ENCODE measurements at places on chromosomes 7 and 10.

DNA sequence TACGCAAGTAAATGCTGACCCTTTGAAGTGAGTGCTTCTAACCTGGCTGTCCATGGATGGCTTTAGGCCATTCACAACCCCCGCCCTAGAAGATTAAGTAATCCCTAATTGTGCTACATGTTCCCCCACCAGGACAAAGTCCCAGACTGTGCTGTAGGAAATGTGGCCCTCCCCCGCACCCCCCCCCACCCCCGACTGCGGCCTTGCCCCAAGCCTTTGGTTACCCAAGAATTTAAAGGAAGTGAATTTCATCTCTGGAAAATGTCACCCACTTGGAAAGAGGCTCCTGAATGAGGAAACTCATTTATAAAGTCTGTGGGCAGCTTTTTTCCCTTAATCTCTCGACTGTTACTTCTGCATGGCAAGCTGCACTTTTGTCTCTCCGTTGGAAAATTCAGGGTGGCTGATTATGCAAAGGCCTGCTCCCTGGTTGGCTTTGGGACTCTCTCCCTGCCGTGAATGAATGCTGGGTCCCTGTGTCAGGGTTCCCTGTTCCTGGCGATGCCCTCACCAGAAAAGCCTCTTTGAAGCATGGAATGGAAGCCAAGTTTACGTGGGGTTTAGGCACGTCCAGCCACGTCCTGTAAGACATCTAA is 31.4 kb upstream of the AQP1 start:
- no peak for DNase-seq

GRCh38 chr10:27541796-27542729 is 38.0 kb downstream of the RAB18 start:
- DNase-seq: no peak

DNA sequence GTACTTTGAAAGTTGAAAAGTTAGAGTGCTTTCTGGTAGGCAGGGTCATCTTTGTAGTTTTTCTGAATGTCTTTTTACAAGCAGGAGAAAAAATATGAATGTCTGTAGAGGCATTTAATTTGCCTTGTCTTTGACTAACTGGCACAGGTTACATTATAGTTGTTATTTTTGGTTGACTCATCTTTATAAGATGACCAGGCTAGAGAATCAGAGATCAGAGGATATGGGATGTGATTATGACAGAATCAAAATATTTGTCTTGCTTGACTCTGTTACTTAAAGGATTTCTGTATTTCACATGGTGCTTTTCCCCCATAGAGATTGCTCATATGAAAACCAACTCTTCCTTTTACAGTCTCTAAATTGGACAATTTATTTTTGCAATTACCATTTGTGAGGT is 2.4 kb downstream of the ZMYND11 start:
- no peak for DNase-seq

GRCh38 chr7:47669178-47669891 is 87.4 kb upstream of the TNS3 start:
- DNase-seq: no peak

- no peak for DNase-seq
These were observed 518.8 kb downstream of the CNTNAP2 start for GRCh38 chr7:146635205-146636032.

DNA sequence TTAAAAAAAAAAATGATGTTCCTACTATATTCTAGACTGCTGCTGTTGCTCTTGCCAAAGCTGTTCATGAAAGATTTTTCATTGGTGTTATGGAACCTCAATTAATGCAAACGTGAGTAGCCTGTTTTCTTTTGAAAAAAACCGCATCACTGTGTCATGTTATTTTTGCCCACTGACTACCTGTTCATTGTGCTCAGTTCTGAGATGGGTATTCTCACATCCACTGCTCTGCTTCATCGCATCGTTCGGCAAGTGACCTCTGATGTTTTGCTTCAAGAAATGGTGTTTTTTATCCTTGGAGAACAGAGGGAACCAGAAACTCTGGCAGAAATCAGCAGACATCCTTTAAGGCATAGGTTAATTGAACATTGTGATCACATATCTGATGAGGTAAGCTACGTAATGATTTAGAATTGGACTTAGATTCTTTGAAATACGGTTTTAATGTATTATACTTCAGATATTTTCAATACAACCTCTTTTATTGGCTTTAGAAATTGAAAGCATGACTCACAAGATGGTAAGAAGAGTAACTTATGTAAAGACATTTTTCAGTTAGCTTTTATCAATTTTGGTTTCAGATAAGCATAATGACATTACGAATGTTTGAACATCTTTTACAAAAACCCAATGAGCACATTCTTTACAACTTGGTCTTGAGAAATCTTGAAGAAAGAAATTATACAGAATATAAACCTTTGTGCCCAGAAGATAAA is 24.6 kb downstream of the FHIP2A start:
- DNase-seq: no peak

GRCh38 chr7:102875700-102876295 is 37.0 kb upstream of the LRRC17 start:
- no peak for DNase-seq

DNA sequence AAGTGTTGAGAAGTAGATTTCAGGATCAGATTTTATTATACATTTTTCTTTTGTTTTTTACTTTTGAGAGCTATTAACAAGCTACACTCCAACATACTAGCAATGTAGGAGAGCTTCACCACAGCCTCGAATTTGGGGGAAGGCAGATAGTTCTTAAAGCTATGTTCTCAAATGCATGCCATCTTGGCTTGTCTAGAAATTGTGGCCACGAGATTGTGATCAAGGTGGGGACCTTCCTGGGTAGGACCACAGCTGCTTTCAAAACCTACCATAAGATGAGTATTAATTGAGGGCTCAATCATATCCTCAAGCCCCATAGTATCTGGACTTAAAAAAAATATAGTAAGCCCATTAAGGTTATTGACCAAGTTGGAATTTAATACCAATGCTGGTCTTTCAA is 27.9 kb upstream of the JAZF1 start:
- DNase-seq: no peak

- DNase-seq: no peak
These were observed 330.8 kb downstream of the PTEN start for GRCh38 chr10:88194041-88194887.

- DNase-seq: no peak
These were observed 97.1 kb downstream of the CHST15 start for GRCh38 chr10:123996302-123996701.

DNA sequence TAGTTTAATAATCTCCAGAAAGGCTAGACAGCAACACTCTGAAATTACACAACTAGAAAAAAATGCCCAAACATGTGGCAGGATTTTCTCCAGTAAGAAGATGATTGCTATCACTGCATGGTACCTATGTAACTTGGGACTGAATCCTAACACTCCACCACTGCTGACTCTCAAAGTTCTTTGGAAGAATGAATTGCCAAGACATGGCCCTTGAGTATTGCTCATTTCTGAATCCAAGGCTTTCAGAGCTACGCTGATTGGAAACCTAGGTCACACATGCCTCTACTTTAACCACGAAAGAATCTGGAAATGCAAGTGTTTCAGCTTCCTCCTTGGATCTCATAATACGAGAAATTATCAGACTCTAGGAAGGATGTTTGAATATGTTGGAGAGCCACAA is 167.5 kb upstream of the CELF2 start:
- DNase-seq: no peak

DNA sequence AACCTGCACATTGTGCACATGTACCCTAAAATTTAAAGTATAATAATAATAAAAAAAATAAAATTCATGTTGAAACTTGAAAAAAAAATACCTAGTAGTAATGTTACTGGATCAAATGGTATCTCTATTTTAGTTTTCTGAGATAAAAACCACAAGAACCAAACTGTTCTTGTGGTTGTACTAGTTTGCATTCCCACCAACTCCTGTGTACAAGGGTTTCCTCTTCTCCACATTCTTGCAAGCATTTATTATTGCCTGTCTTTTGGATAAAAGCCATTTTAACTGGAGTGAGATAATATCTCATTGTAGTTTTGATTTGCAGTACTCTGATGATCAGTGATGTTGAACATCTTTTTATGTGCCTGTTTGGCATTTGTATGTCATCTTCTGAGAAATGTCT is 177.7 kb downstream of the KIF20B start:
- DNase-seq: no peak

GRCh38 chr10:8298896-8299570 is 244.5 kb downstream of the GATA3 start:
- DNase-seq: no peak

- no peak for DNase-seq
These were observed 1.5 kb downstream of the IPMK start for GRCh38 chr10:58266003-58266825.
